ENCODE measurements at places on chromosomes 6 and 20.

- no peak for DNase-seq
Observed at GRCh38 chr20:18615020-18615650, 27.3 kb downstream of the DTD1 start.

GRCh38 chr6:115551527-115551926 is 509.2 kb downstream of the FRK start:
- no peak for DNase-seq

- no peak for DNase-seq
Observed at GRCh38 chr6:111598181-111598580, 7.5 kb downstream of the TRAF3IP2 start.

DNA sequence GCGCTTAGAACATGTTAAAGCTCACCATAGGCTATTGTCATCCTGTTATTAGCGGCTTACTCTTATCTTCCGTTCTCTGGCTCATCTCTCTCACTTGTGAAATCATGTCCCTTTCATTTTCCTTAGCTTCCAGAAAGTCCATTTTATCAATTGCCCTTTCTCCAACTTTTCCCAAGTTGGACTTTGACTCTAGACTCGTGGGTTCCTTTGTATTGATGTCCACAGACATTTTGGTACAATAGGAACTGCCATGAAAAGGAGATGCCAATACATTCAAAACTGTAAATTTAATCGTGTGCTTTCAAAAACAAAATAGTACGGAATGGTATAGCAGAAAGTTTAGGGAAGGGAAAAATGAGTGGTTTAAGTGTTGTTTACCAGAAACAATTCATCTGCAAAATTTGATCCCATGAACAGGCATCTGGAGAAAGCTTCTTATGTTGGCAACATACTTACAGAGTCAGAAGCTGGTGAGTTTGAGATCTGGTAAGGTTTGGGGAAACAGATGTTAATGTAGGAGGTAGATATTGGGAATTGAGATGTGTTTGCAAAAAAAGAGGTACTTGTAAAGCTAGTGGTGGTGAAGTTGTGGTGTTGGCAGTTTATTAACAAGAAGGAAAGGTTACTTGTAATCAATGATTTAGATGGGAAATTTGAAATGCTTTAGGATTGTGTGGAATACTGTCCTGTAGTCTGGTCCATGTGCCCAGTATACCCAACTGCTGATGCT is 10.2 kb upstream of the HIVEP1 start:
- DNase-seq = no peak

DNA sequence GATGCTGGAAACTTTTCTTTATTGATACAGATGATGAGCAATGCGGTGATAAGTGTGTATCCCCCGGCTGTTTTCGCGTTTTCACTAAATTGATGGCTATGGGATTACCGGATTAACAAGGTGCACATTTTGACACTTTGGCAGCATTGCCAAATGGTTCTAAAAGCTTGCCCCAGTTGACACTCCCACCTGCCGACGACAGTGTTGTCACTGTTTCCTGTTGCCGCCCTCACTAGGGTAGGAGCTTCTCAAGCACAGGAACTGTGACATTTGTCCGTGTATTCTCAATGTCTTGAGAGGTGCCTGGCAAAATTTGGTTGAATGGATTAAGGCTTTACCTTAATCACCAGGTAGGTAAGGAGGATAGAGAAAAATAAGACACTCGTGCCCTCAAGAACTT is 9.8 kb upstream of the MAPK13 start:
- DNase-seq = no peak

DNA sequence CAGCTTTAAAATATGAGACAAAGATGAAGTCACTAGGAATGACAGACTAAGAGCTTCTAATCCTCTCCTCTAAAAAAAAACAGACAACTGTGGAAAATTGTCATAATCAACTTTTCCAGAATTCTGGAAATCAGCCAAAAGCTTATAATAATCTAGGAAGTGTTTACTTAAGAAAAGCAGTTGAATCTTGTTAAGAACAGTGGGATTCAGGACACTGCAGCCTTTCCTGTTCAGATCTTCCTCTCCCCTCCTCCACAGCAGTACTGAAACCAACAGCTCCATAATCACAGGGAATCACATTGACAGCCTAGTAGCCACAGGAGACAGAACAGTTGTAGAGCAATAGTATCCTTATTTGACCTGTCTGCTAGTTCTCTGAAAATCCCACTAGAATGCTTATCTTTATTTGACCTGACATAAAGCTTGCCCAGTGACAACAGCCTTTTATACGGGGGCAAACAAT is 41.6 kb downstream of the IBTK start:
- DNase-seq = peak; percentile 6

- no peak for DNase-seq
Observed at GRCh38 chr20:50210066-50210619, 19.5 kb downstream of the CEBPB start.

GRCh38 chr6:96227135-96227534 is 211.4 kb downstream of the FUT9 start:
- DNase-seq = no peak

- no peak for DNase-seq
Observed at GRCh38 chr20:8811801-8812594, 256.9 kb upstream of the PLCB4 start.

DNA sequence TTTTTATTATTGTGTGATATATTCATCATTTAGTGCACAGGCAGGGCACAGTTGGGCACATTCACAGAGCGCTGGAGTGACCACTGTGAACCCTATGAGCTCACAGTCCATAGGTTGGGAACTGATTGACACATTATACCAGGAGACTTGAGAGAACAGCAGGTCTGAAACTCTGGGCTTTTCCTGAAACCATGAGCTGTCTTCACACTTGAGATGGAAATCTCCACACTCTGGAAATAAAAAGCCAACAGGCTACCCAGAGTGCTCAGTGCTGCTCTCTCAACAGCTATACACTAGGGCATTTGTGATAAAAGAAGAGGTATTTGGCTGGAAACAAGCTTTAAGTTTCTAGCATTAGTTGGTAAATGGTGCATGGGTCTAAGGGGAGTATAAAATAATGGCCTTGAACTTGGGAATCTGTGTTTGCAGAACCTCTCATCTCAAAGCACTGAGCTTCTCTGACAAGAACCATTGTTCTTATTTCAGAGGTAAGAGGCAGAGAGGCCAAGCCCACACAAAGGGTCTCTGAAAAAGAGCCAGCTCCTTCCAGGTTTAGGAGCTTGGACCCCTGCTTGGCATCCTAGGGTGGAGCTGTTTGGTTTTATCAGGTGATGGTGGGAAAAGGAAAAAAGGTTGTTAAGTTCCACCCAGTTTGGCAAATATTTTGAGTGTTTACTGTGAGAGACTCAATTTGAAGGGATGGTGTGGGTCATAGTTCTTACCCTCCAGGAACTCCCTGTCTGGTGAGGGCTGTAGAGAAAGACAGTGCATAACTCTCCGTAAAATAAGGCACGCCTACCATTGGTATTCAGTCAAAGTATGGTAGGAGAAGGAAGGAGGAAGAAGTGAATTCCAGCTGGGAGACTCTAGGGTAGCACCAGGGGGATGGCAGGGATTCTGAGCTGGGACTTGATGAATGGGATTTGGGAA is 14.5 kb downstream of the CHMP4B start:
- DNase-seq = no peak

DNA sequence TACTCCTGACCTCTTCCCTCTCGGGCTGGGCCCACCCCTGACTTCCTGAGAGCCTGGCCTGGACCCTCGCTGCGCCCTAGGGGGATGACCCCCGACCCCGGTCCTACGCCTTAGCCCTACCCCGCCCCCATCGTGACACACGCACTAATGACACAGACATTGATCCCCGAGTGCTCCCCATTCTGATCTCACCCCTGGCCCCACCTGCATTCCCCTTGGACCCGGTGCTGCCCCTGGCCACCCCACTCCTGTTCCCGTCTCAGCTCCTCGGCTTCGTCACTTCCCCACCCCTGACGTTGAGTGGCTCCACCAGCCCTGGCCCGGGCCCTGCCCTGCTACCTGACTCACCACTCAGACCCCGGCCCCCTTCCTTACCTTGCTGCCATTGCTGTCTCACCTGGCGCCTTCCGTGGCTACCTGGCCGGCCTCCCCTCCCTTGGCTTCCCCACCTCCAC is 12.1 kb downstream of the RBCK1 start:
- no peak for DNase-seq

DNA sequence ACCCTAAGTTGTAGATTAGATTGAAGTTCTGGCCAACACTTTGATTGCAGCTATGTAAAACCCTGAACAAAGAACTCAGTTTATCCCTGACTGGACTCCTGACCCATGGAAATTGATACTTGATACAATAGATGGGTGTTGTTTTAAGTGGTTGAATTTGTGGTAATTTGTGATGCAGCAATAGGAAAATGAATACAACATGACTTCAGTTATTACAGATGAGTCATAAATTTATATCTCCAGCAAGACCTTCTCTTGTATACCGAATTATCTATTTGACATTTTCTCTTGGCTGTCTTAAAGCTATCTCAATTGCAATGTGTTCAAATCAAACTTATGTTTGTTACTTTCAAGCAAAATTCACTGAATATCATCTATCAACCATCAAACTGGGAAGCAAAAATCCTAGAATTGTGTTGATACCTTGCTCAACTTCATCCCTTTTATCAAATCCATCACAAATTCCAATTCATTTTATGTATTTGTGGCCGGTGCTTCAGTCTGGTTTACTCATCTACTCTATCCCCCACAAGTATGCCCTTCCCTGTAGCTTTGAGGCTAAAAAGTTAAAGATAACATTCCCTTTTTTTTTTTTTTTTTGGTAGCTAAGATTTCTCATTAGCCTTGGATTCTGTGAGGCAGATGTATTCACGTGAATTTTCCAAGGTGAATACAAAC is 129.4 kb upstream of the CENPW start:
- no peak for DNase-seq

DNA sequence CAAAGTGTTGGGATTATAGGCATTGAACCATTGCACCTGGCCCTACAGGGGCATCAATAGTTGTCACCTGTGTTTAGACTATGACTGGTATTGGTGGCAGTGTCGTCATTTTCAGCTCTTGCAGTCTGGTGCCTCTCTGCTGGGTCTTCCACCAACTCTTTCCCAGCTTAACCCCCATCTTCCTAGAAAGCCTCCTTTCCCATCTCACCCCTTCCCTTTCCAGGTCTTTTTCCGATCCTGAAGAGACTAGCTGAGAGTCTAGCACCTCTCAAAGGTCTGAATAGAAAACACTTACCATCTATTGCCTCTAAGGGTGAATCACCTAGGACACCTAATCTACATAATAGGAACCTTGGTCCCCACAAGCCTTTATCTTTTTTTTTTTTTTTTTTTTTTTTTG is 71.0 kb downstream of the TCP11 start:
- no peak for DNase-seq

DNA sequence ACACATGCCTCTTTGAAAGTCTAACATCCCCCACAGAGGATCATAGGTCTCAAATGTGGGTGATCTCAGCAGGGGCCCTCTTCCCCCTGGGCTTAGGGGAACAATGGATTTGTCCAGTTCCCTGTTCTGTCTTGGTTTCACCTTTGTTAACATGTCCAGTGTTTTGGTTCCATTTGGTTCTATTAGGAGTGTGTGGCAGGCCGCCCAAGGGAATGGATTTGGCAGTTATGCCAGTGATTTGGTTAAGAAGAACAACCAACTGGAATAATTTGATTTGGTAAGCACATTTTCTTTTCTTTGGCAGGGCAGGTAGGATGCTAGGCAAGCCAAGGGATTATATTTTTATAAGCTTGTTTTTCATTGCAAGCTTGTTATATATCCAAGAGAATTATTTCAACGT is 28.5 kb upstream of the ENPP1 start:
- no peak for DNase-seq

DNA sequence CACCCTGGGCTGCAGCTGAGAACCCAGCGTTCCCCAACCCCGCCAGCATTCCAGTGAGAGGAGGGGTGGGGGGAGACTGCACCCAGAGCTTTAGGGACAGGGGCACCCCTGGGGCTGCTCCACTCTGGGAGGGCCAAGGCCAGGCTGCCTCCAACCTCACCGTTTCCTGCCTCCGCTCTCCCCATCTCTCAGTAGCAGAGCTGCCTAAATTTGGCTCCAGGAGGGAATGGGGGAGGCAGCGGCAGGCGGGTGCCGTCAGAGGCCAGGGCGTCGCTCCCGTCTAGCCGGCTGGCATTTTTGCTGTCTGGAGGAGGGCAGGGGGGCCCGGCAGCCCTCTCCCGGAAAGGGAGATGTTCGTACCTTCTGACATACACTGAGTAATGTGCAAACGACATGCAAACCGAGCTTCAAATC is 46.6 kb downstream of the NOL4L start:
- DNase-seq = no peak

DNA sequence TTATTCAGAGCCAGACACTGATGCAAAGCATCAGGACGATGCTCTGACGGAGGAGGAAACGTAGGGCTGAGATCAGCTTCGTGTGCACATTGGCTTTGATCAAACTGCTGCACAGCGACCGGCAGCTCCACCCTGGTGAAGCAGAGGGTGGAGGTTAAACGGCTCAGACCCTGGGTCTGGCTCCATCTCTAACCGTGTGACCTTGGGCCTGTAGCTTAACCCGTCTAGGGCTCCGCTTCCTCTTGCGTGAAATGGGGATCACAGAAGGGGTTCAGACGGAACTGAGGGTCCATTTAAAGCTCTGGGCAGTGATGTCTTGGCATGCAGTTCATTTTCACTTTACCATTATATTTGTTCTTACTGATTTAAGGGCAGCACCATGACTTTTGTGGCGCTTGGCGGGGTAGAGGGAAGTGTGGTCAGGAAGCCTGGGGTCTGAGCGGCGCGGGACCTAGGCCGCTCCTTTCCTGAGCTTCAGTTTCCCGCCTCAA is 644 bp downstream of the RBL1 start:
- DNase-seq = peak; percentile 28

DNA sequence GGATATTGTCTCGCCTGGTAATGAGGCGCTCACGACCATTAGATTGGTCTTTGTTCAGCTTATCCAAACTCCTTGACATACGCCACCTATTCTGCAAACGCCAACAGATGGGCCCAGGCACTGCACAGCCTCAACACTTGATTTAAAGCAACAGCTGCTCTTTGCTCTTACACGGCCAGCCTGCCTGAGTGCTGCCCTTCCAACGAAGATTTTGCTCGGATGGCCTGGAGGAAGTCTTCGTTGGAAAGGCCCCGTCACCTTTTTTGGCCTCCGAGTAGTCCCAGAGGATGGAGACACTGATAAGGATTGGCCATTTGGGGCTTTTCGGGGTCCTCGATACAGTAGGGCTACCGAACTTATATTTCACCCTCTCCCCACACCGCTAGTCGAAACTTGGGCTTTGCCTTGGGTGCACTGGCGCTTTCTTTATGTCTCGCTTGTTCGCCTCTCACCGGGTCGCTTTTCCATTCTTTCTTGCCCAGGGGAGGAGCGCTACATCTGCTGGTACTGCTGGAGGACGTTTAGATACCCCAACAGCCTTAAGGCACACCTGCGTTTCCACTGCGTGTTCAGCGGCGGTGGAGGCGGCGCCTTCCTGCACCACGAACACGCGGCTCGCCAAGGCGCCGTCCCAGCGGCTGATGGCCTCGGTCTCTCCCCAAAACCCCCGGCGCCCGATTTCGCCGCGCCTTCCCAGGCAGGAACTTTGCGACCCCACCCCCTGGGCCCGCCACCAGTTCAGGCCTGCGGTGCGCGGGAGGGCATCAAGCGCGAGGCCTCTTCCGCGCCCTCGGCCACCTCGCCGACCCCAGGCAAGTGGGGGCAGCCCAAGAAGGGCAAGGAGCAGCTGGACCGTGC is 6.1 kb downstream of the PRDM13 start:
- no peak for DNase-seq

Data from EL (cell line).